ENCODE measurements at places on chromosomes 3 and 15.

GRCh38 chr15:60854858-60855564 is 374.1 kb downstream of the RORA start:
- no peak for DNase-seq

DNA sequence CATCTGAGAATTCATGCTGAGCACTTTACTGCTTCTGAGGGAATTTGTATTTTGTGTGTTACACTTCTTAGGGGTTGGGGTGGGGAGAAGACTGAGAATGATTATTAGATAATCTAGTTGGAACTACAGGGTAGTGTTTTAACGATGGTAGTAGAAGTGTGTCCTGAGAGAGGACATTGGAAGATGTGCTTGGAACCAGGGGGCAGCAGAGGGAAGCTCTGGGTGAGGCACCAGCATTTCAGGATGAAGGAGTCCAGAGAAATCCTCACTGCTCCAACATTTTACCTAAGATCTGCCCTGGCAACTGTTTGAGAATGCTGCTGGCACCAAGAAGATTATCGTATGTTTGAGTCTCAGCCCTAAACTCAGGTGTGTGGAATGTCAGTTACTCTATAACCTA is 145.5 kb downstream of the SQOR start:
- no peak for DNase-seq

GRCh38 chr3:67809370-67809935 is 155.0 kb upstream of the SUCLG2 start:
- no peak for DNase-seq

- no peak for DNase-seq
Observed at GRCh38 chr3:79002465-79003372, 765.1 kb downstream of the ROBO1 start.

GRCh38 chr3:136708333-136708985 is 43.7 kb downstream of the STAG1 start:
- DNase-seq: no peak

- no peak for DNase-seq
Observed at GRCh38 chr15:95051861-95052260, 820.5 kb downstream of the MCTP2 start.

DNA sequence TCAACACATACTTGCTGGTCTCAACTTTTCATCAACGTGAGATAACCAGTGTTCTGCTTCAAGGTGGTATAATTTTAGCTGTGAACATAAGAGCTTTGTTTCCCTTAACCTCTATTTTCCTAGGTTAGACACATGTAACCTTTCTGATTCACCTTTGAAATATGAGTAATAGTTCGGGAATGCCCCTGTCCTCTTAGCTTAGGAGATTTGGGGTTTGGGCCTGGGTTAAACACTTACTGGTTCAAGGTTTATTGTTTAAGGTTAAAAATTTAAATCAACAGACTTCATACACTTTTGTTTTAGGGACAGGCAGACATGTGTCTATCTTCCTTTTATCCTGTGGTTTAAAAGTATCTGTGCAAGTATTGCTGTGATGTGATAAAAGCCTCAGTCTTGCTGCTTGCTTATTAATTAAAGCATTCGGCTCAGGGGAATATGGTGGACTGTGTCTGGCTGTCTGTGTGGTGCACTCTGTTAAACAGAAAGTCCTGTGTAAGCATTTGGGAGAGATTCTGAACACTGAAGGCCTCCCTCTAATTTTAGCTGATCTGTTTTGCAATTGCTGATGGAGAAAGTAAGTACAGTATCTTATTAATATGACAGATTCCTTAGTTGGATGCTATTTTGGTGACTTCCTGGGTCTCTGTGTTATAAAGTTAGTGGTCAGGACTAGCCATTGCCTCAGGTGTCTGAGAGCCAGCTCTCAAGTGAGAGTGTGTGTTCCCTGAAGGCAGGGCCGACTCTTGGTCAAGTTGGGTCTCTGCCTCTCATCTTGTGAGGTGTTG is 81.8 kb downstream of the USP13 start:
- DNase-seq: no peak

DNA sequence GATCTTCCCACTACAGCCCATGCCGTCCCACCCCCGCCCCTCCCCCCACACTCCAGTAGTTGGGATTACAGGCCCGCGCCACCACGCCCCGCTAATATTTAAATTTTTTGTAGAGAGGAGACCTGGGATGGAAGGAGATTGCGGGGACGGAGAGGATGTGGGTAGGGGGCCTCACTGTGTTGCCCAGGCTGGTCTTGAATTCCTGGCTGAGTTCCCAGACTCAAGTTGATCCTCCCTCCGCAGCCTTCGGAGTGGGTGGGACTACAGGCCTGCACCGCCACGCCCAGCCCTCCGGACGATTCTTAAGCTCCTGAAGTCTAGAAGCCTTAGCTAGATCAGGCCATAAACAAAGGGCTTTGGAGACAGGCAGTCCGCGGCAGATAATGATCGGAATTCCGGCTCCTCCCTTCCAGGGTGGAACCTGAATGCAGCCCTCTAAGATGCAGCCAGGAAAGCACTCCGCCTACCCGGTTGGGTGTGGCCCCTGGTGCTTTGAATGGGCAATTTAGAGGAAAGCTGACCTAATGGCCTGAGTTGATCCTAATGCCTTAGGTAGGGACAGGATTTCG is at the start of gene DPPA2:
Gene DPPA2, minus strand, starts transcription at position 356 of the 569 bp plus-strand sequence. CDS start 1,975 bp downstream, outside the sequence.
- DNase-seq: no peak

- peak; percentile 68 for DNase-seq
Observed at GRCh38 chr3:187679638-187680396, 9.6 kb upstream of the SST start.

- DNase-seq: no peak
Observed at GRCh38 chr3:14298442-14298841, 104.0 kb upstream of the SLC6A6 start.

GRCh38 chr3:167487556-167487955 is 13.7 kb upstream of the SERPINI2 start:
- no peak for DNase-seq

DNA sequence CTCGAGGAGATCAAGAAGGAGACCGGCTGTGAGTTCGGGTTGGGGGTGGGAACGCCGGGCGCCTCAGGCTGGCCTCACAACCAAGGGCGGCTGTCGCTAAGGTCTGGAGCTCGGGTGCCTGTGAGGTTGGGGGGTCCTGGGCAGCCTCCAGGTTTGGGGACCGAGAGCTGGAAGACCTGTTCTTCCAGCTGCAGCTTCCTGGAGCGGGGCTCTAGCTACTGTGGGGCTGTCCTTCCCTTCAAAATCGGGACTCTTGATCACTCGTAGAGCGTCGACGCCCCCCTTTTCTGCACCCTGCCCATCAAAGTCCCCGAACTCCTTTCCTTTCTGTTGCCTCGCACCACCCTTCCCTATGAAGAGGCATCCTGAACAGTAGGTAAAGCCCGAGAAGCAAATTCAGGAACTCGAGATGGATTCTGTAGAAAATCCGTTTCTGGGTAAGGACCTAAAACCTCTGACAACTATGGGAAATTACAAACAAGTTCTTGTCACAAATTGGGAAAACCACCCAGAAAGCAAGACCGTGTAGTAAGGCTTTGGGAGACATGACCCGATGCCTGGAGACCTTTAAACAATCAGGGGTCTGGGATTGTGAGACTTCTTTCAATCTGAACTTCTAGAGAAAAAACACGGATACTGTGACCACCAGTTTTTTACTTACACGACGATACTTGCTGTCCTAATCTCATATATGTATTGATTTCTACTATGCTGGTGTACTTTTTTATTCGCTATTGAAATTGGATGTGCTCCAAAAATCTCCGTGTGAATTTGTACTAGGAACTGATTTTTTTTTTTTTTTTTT is 556 bp downstream of the CHP1 start:
- peak; percentile 9 for DNase-seq

- no peak for DNase-seq
Observed at GRCh38 chr3:159761848-159762635, 226.6 kb upstream of the IL12A start.

DNA sequence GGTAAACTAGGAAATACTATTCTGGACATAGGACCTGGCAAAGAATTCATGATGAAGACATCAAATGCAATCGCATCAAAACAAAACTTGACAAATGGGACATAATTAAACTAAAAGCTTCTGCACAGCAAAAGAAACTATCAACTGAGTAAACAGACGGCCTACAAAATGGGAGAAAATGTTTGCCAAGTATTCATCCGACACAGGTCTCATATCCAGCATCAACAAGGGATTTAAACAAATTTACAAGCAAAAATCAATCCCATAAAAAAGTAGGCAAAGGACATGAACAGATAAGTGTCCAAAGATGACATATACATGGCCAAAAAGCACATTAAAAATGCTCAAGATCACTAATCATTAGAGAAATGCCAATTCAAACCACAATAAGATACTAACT is 1088.9 kb downstream of the NAALADL2 start:
- DNase-seq: no peak

- DNase-seq: no peak
Observed at GRCh38 chr3:138012526-138012925, 2.6 kb downstream of the CLDN18 start.

GRCh38 chr3:189966843-189967242 is 153.9 kb downstream of the P3H2 start:
- no peak for DNase-seq

DNA sequence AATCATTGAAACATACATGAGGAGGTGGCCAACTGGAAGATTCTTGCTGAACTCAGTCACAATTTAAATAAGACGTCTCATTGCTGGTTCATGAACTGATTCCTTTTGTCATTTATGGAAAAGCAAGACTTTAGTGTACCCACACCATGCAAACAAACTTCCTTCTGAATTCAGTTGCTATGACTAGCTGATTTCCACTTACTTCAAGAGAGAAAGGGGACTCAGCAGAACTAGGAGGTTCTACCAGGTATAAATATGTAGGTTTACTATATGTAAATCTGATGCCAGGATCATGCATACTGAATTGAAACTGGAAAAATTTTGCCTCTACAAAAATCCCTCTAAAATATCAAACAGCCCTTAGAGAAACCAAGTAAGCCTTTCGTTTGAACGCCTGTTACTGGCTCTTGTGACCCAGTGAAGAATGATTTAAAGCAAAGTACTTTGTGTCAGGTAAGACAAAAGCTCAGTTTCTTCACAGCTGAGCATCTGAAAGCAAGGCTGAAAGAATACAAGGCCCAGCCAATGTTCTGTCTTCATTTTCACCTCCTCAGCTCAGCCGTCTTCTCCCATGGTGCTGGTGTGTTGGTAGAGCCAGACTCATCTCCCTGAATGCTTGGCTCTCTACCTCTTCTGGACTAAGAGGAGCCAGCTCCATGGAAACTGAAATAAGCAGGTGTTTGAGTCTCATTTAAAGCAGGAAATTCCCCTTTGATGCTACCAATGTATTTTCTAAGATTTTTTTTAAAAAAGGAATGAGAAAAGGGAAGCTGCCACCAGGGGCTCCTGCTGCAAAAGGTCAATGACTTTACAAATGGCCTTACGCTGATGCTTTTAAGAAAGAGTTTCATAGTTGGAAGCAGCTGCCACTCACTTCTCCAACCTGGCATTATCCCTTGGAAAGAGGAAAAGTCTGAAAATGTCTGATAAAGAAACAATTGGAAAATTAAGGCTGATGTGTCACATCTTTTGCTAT is 301.6 kb downstream of the EFHB start:
- DNase-seq: no peak

DNA sequence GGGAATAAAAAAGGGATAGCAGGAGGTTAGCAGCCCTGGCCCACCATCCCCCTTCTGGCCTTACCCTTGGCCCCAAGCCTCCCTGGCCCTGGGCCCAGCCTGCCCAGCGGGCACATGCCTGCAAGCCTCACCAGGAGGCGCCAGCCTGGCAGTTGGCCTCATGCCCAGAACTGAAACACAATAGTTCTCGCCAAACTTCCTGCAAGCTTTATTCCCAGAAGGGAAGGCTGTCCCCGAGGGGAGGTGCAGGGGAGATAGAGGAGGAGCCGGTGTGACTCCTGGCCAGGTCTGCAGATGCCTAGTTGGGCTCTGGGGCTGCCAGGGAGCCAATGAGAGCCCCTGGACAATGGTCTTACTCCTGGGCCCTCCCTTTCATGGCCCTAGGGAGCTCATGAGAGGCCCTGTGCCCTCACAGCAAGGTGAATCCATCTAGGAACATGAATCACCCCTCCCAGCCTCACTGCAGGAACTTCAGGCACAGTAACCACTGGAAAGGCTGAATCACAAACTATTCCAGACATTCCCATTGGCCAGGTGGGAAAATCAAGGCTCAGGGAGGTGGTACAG is 4.0 kb downstream of the CCDC33 start:
- DNase-seq: peak; percentile 72

DNA sequence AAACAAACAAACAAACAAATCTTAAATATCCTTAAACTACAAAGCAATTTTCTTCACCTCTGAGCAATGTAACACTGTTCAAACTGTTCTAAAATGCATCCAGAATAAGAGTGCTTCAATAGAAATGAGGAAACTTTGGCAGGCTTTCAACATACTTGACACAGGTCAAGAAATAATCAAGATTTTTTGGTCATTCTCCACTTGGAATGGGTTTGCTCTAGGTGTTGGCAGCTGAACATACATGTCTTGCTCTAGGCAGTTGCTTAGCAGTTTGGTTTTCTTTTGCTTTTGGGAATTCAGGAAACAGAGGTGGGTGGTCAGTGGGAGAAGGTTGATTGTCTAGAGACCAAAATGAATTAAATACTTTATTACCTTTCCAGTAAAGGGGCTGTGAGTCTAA is 1.4 kb upstream of the LRRC3B start:
- no peak for DNase-seq

DNA sequence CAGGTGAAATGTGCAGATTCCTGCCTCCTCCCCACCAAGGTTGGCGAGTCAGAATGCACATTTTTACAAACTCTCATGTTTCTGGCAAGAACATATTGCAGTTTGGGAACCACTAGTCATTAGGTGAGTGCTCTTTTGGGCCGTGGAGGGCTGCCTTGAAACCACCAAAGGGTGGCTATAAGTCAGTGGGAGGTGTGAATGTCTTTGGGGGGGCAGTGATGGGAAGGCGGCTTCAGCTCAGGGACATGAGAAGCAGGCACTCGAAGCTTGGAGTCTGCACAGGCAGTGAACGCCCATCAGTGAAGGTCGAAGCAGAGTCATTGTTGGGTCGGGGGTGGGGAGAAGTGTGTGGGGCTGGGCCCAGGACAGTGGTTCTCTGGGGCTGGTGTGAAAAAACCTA is 1.1 kb downstream of the NOX5 start:
- DNase-seq: no peak

- no peak for DNase-seq
Observed at GRCh38 chr3:57696801-57697321, 4.0 kb upstream of the DENND6A start.

DNA sequence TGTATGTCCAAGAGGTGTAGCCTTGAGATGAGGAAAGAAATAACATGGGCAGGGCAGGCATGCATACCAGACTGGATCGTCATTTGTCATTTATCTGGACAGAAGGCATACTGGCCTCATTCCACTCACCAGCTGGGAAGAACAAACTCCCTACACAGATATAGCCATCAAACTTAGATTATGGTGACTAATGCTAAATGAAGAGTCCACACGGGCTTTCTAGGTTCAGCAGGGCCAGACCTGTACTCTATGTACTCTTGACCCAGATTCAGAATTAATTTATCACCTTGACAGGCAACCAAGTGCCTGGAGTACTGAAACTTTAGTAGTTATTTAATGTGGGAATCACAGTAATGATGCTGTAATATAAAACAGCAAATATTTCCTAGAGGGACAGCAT is 164.3 kb upstream of the IL12A start:
- DNase-seq: no peak

- no peak for DNase-seq
Observed at GRCh38 chr3:114746502-114746901, 400.6 kb downstream of the ZBTB20 start.
